Keratinocyte (primary cell): ENCODE measurements at places on chromosomes 12 and 14.
A peak's percentile ranks its signal among the peaks of the same experiment; 100 is the strongest.

- DNase-seq: no peak
Measured at GRCh38 chr12:112243255-112244110, 118.1 kb downstream of the TRAFD1 start.

DNA sequence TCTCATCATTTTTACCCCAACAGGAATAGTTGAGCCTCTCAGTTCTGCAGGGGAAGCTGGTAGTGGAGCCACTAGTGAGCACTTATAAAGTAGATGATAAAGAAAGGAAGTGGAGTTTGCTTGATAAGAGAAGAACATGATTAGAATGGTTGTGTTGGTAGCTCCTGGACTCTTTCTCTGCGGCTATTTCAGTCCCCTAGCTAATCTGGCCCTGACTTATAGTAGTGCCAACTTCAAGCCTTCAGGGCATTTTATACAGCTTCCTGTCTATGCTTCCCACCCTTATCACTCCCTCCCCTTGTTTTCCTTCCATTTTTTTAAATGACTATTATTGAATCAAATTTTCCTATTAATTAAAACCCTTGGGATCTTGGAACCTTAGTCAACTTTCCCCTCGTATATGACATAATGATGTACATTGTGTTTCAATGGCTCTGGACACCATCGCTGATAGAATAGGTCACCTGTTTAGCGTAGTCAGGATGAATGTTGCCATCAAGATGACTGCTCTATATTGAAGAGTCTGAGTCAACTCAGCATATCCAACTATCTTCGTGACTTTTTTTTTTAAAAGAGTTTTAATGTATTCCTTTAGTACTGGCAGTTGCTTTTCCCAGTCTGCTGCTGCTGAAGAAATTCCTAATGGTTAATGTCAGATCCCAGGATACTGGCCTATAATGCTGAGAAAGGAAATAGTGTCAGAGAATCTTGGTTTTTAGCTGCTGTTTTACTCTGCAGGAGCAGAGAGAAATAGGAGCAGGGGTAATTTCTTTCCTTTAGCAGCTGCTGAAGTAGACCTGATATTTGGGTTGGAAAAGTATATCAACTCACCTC is 16.2 kb upstream of the PCNX1 start:
- no peak for DNase-seq

DNA sequence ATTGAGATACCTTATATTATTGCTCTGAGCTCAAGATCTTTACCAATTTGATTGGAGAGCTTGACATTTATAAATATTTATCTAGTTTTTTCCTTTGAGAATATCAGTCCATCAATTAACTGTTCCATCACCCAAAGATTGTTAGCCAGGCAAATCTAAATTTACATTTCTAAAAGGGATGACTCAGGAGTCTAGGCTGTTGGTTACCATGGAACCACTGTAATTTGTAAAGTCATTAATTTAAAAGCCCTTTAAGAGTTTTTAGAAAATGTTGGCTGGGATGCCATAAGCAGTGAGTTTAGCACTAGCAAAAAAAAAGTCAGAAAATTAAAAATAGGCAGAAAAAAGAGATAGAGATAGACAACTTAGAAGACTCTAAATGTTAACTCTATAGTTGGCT is 19.5 kb upstream of the SERPINA1 start:
- DNase-seq: no peak

GRCh38 chr14:75904311-75904710 is 77.5 kb downstream of the TGFB3 start:
- no peak for DNase-seq

GRCh38 chr12:18718462-18718861 is 19.4 kb downstream of the PLCZ1 start:
- DNase-seq: peak; percentile 28

DNA sequence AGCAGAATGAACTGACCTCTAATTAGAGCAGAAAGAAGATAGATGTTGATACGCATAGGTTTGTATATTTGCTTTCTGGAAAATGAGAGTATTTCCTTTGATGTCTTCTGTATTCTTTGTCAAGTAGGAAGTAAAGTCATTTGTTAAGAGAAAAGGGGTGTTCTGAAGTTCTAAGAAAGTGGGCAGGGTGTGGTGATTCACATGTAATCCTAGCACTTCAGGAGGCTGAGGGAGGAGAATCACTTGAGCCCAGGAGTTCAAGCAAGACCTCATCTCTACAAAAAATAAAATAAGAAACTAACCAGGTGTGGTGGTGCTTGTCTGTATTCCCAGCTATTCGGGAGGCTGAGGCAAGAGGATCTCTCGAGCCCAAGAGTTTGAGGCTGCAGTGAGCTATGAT is 2.8 kb downstream of the RHNO1 start:
- no peak for DNase-seq

- DNase-seq: no peak
Measured at GRCh38 chr12:1716911-1717310, 26.0 kb downstream of the ADIPOR2 start.

DNA sequence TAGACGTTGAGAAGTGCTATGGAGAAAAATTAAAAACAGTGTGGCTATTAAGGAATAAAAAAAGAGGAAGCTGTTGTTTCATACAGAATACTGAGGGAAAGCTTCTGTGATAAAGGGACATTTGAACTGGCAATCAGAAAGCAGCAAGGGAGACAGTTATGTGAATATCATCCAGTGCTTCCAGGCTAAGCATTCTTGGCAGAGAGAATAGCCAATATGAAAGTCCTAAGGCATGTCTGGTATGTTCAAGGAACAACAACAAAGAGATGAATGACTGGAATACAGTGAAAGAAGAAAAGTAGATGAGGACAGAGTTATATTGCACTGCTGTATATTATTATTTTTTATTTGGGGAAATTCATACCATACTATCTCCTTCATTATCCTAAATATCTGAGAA is 23.9 kb downstream of the SCAF11 start:
- no peak for DNase-seq

DNA sequence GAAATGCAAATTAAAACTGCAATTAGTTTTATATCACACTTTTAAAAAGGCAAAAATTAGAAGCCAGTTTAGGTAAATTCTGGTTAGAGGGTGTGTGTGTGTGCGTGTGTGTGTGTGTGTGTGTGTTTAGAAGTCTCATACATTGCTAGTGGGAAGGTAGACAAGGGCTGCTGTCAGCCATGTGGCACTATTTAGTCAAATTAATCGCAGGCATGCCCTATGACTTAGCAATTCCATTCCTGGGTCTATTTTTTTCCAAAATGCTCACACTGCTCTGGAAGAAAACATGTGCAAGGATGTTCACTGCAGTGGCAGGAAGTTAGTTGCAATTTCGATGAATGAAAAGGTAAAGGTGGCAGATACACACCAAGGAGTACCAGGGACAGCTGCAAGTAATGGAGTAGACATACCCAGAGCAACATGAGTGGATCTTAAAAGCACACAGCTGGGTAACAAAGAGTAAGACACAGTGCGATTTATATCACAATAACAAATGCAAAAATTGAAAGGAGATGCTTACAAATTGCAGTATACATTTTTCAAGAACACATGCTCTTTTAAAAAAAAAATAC is 11.6 kb downstream of the CAPZA3 start:
- DNase-seq: no peak

DNA sequence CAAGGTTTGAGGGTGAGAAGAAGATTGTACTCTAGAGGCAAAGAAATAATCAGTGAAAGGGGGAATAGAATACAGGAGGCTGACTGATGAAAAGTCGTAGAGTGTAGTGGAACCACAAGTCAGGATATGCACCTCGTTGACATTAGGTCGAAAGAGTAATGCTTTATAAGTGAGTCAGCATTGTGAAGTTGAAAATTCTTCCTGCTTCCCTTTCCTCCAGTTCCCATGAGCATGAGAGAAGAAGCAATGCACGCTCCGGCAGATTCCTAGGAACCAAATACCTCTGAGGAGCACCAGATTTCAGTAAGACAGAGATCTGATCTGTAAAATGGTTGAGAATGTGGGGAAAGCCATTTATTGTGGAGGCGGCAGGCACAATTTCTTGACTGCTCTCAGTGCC is 16.5 kb downstream of the CCER1 start:
- DNase-seq: no peak

DNA sequence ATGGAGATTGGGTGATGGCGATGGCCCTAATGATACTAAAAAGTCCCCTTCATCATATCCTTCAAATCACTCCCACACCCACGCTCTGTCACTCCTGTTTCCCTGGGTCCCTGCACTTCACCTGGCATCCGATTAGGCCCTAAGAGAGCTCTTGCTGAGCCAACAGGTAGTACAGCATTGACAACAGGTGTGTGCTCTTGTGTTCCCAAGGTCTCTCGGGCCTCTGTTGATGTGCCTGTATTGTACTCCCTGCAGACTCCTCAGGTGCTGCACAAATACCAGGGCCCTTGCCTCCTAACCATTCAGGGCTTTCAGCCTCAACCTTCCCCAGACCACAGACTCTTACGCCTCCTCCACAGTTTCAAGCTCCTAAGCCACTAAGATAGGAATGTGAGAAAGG is 25.8 kb upstream of the VDR start:
- no peak for DNase-seq

- no peak for DNase-seq
Measured at GRCh38 chr14:30958555-30959407, 66.7 kb upstream of the AP4S1 start.

GRCh38 chr14:61528591-61529021 is 166.7 kb upstream of the HIF1A start:
- peak; percentile 38 for DNase-seq

GRCh38 chr12:120726961-120727360 is 1.3 kb downstream of the ACADS start:
- no peak for DNase-seq

DNA sequence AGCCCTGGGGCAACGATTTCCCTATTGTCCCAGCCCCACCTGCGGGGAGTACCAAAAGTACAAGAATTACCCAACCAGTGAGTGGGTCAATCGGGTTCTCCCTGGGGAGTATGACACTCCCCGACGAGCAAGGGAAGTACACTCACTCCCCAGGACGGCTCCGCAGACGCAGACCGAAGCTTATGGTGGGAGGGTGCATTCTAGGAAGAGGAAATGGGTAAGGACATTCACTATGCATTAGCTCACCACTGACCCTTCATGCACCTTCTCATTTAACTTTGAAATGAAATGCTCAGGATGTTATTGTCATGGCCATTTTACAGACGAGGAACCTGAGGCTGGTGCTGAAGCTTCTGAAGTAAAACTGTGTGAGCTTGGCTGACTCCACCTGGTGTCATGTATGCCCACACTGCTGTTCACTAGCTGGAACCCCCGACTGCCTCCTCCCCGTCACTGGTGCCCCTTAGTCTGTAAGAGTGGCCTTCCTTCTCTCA is 45.8 kb upstream of the TMED10 start:
- no peak for DNase-seq

GRCh38 chr14:104465482-104466390 is 113.8 kb upstream of the C14orf180 start:
- DNase-seq: no peak

DNA sequence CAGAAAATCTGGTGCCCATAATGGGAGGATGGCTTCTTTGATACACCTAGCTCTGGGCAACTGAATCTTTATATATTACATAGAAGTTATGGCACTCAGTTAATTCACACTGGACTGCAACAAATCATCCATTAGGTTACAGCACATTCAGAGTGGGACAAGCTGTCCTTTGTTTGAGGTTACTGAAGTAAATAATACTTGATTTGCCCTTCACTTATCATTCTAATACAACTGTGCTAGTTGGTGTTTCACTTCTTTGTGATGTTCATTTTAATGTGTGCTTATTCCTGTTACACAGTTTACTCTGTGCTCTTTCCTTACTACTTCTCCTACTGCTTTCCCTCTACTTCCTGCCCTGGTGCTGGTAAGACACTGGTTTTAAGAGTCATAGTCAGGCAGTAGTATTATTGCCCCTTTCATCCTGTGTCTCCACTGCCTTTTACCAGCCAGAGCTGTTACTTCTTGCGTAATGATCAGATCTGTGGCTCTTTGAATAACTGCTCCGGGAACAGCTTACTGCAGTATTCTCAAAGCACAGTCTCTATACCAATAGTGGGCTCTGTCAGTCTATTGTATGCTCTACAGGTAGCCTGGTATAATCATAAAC is 36.4 kb upstream of the GXYLT1 start:
- DNase-seq: no peak

DNA sequence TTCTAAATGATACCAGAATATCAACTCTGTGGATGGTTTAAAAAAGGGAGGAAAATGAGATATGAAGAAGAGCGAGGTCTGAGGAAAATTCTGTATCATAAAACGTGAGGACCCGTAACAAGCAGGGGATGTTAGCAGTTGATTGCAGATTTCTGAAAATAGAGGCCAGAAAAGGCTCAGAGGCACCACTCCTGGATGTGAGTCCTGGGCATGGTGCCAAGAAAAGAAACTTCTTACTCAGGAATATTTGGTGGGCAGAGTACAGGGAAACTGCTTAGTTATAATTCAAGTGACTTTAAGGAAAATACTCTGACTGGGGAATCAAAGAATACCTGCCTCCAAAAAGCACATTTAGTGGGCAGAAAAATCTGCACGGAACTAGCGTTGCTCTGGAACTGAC is 85.5 kb downstream of the PRICKLE1 start:
- no peak for DNase-seq

- no peak for DNase-seq
Measured at GRCh38 chr12:92871116-92871515, 58.0 kb downstream of the EEA1 start.

GRCh38 chr14:37591941-37592481 is 3.0 kb downstream of the FOXA1 start:
- DNase-seq: no peak
